ENCODE measurements at places on chromosomes 6 and 20.

- DNase-seq: no peak
- no peaks in the 10 kb centered on the region for H3K36me3 ChIP-seq
- H3K4me1 ChIP-seq: no peaks in the 10 kb centered on the region
- H3K4me3 ChIP-seq: no peak overlapping the region
Measured at GRCh38 chr6:151001387-151002056, 136.0 kb downstream of the MTHFD1L start.

- H3K27me3 ChIP-seq: no peaks in the 10 kb centered on the region
- H3K27ac ChIP-seq: no peak overlapping the region
- H3K4me3 ChIP-seq: no peak overlapping the region
- H3K4me1 ChIP-seq: no peaks in the 10 kb centered on the region
- no peaks in the 10 kb centered on the region for H3K36me3 ChIP-seq
Measured at GRCh38 chr6:912871-913835, 220.2 kb upstream of the EXOC2 start.

DNA sequence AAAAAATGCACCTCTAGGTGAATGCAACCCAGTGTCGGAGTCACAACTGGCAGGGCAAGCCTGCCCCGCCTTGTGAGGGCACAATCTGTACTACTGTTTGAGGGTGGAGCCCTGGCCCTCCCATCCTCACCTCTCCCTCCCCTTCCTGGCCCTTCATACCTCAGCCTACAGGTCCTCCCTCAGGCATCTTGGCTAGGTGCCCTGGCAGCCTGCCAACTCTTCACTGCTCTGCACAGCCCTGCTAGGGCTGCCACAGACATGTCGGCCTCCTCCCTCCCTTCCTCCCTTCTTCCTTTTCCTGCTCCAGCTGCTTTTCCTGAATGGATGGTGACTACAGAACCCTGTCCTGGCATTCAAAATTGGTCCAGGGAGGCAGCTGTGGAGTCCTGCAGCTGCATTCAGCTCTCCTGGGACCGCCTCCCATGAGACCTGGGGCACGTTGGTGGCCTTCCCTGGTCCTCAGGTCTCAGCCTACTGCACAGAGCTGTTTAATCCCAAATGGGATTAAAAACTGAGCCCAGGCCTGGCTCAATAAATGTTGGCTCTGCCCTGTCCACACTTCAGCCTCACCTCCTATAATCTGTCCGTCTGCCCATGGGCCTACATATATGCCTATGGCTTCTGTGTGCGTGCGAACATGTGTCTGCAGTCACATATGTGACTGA is 52.7 kb downstream of the CDH22 start:
- H3K27me3 ChIP-seq: peaks cover 3% of the 10 kb centered on the region
- no peaks in the 10 kb centered on the region for H3K4me1 ChIP-seq
- DNase-seq: peak; percentile 33
- no peak overlapping the region for H3K4me3 ChIP-seq
- no peak overlapping the region for H3K27ac ChIP-seq

- H3K36me3 ChIP-seq: no peaks in the 10 kb centered on the region
- no peak overlapping the region for H3K27ac ChIP-seq
- no peaks in the 10 kb centered on the region for H3K27me3 ChIP-seq
- no peak overlapping the region for H3K4me3 ChIP-seq
- H3K4me1 ChIP-seq: no peaks in the 10 kb centered on the region
Measured at GRCh38 chr20:32920066-32920465, 61.3 kb downstream of the EFCAB8 start.

DNA sequence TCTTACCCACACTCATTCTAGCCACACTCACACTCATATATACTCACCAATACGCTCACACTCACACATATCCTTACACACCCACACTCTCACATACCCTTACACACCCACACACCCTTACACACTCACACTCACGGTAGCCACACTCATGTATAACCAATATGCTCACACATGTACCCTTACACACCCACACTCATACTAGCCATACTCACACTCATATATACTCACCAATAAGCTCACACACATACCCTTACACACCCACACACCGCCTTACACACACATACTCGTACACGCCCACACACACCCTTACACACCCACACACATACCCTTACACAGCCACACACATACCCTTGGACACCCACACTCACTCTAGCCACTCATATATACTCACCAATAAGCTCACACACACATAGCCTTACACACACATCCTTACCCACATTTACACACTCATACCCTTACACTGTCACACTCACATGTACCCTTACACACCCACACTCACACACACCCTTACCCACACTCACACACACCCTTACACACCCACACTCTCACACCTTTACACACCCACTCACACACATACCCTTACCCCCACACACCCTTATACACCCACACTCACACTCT is 192.5 kb upstream of the SNX9 start:
- H3K36me3 ChIP-seq: no peaks in the 10 kb centered on the region
- H3K27me3 ChIP-seq: no peaks in the 10 kb centered on the region
- no peaks in the 10 kb centered on the region for H3K4me1 ChIP-seq
- no peak overlapping the region for H3K4me3 ChIP-seq
- DNase-seq: no peak
- H3K27ac ChIP-seq: no peak overlapping the region

GRCh38 chr6:36526066-36526465 is 21.2 kb downstream of the STK38 start:
- no peaks in the 10 kb centered on the region for H3K27me3 ChIP-seq
- H3K4me1 ChIP-seq: peaks cover 21% of the 10 kb centered on the region

GRCh38 chr20:63578224-63579016 is 4.4 kb upstream of the HELZ2 start:
- H3K4me1 ChIP-seq: peaks cover 11% of the 10 kb centered on the region
- H3K27ac ChIP-seq: no peak overlapping the region
- no peak overlapping the region for H3K4me3 ChIP-seq
- H3K27me3 ChIP-seq: peaks cover 2% of the 10 kb centered on the region
- no peaks in the 10 kb centered on the region for H3K36me3 ChIP-seq
- peak; percentile 44 for DNase-seq

DNA sequence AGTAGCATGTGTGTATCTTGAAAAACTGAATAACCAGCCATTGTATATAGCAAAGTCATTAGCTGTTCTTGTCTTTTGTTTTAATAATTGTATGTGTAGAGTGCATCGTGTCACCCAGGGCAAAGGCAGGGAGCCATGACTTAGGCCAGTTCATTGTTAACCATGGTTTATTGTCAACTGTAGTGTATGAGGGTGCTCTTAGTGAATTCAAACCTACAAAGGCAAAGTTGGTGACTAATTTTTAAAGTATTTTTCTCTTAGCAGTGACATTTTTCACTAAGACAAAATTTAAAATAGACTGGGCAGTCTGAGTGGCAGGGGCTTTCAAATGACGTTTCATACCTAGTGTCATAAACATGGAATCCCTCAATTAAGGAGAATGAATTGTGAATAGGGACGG is 79.0 kb downstream of the TULP4 start:
- no peak for DNase-seq
- no peaks in the 10 kb centered on the region for H3K4me1 ChIP-seq
- no peaks in the 10 kb centered on the region for H3K36me3 ChIP-seq
- no peak overlapping the region for H3K4me3 ChIP-seq
- H3K27me3 ChIP-seq: no peaks in the 10 kb centered on the region

- no peak for DNase-seq
- H3K27ac ChIP-seq: no peak overlapping the region
- H3K27me3 ChIP-seq: peaks cover 3% of the 10 kb centered on the region
- no peak overlapping the region for H3K4me3 ChIP-seq
Measured at GRCh38 chr6:137156650-137157049, 16.8 kb downstream of the IL22RA2 start.

DNA sequence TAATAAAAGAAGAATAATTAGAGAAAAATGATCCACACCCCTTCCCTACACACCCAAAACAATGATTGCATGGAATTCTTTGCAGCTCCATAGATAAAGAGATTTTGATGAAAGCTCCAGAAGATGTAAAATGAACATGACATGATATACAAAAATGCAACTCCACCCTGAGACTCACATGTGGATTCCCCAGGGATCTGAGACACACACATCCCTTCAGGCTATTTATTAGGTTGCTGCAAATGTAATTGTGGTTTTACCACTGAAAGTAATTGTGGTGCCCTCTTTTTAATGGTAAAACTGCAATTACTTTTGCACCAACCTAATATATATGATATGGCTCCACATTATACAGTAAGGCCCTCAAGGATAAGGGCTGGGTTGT is 40.4 kb upstream of the TBC1D7 start:
- no peaks in the 10 kb centered on the region for H3K27me3 ChIP-seq
- no peak overlapping the region for H3K27ac ChIP-seq
- DNase-seq: no peak
- peaks cover 16% of the 10 kb centered on the region for H3K36me3 ChIP-seq
- H3K4me1 ChIP-seq: no peaks in the 10 kb centered on the region

DNA sequence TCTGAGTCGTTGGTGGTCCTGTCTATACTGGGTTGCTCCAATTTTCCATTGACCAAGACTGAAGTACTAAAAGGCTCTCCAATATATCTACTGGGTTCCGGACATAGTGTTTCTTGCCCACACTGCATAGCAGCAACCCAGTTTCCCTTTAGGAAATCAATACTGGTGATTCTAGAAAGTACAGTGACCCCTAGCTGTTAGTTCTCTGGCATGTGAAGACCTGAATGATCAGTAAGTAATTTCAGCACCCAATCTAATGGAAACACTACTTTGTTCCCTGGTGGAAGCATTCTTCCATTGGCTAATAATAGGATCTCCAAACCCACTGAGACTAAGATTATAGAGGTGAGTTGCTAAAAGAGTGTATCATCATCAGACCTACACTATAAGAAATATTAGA is 40.8 kb upstream of the STMND1 start:
- no peaks in the 10 kb centered on the region for H3K36me3 ChIP-seq
- H3K27ac ChIP-seq: no peak overlapping the region
- no peaks in the 10 kb centered on the region for H3K4me1 ChIP-seq
- H3K27me3 ChIP-seq: peaks cover 3% of the 10 kb centered on the region

- no peaks in the 10 kb centered on the region for H3K36me3 ChIP-seq
- H3K4me1 ChIP-seq: no peaks in the 10 kb centered on the region
- no peaks in the 10 kb centered on the region for H3K27me3 ChIP-seq
- no peak overlapping the region for H3K4me3 ChIP-seq
- H3K27ac ChIP-seq: no peak overlapping the region
Measured at GRCh38 chr6:112513175-112513574, 166.0 kb downstream of the RFPL4B start.

DNA sequence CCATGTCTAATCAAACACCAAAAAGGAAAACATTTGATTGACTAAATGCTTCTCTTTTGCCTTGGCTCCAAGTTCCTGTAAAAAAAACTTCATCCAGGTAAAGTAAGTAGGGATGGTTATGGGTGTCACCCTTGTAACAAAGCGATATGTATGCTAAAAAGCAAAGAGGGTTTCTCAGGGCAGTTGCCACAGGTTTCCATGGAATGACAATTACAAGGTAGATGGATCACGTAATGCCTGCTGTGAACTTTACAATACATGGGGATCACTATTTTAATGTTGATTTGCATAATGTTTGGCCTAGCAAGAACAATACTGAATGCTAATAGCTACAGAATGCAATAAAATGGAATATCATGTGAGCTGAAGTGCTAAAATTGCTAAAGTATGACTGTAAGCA is 2.9 kb upstream of the BMP2 start:
- H3K27ac ChIP-seq: no peak overlapping the region
- no peaks in the 10 kb centered on the region for H3K36me3 ChIP-seq
- DNase-seq: no peak
- no peak overlapping the region for H3K4me3 ChIP-seq
- H3K4me1 ChIP-seq: peaks cover 11% of the 10 kb centered on the region
- peaks cover 7% of the 10 kb centered on the region for H3K27me3 ChIP-seq

DNA sequence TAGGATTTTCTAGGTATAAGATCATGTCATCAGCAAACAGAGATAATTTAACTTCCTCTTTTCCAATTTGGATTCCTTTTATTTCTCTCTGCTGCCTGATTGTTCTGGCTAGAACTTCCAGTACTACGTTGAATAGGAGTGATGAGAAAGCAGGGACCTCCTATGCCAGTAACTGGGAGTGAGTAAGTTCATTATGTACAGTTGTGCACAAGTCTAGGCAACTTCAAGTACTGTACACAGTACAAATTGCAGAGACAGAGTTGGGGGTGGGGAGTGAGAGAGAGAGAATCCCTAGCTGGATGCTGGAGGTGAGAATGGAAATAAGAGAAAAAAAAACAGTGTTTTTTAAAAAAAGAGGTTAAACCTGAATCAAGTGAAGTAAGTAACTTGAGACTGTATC is 210.2 kb downstream of the MMUT start:
- H3K36me3 ChIP-seq: no peaks in the 10 kb centered on the region
- H3K27me3 ChIP-seq: no peaks in the 10 kb centered on the region
- H3K4me3 ChIP-seq: no peak overlapping the region
- no peak for DNase-seq
- no peak overlapping the region for H3K27ac ChIP-seq
